ENCODE measurements at places on chromosomes 6 and 20. TPM values are rescaled to one million over a fixed set of nuclear protein-coding genes. Genes with fewer than 3 reads are reported as not detected.

The LY86 gene
- total RNA-seq = 6.5 TPM

The CST5 gene
- total RNA-seq = not detected

The CUTA gene
- 207 TPM for total RNA-seq

GRCh38 chr20:50192364-50193198 lies 2.0 kb downstream of the CEBPB start:
- peak; percentile 74 for DNase-seq
- H3K27me3 ChIP-seq = no peaks in the 10 kb centered on the region
- H3K4me3 ChIP-seq = peak overlapping the region; percentile 79
- peaks cover 30% of the 10 kb centered on the region for H3K4me1 ChIP-seq
- H3K27ac ChIP-seq = peak overlapping the region; percentile 99

DNA sequence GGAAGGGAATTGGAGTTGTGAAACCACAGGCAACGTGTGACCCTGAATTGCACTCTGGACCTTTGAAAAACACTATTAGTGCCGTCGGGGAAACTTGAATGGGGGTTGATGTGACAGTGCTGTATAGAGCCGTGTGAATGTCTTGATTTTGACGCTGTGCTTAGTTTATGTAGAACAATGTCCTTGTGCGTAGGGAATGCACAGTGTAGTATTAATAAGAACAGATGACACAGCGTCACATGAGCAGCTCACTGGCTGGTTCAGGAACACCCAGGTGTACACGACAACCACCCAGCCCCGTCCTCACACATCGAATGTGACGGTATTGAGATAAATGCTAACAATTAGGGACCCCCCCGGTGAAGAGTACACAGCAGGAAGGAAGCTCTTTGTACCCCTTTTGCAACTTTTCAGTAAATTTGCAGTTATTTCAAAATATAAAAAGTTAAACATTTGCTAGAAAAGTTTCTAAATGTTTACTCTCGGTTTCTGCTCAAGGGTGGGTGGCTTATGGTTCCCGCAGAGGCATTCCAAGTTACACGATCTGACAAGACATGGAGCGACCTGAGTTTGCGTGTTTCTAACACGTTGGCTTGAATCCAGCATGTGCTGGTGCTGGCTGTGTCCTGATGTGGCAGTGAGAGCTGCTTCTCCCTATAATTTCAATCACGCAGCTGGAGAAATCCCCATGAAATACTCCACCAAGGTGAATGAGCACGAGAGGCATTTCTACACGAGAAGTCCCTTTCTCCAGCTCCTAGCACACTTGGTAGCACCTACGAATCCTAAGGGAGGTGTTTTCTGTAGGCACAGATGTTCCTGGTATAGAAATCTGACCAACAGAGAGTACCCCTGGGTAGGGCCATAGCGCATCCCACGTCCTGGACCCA lies 208.0 kb upstream of the EXOC2 start:
- no peak overlapping the region for H3K27ac ChIP-seq
- peaks cover 22% of the 10 kb centered on the region for H3K4me1 ChIP-seq
- H3K4me3 ChIP-seq = peak overlapping the region; percentile 20
- H3K27me3 ChIP-seq = no peaks in the 10 kb centered on the region
- no peaks in the 10 kb centered on the region for H3K36me3 ChIP-seq

GRCh38 chr20:59718751-59719150 lies 114.4 kb downstream of the PHACTR3 start:
- no peaks in the 10 kb centered on the region for H3K36me3 ChIP-seq
- H3K27me3 ChIP-seq = no peaks in the 10 kb centered on the region
- no peak for DNase-seq
- H3K27ac ChIP-seq = no peak overlapping the region
- no peaks in the 10 kb centered on the region for H3K4me1 ChIP-seq
- H3K4me3 ChIP-seq = no peak overlapping the region

- no peak for DNase-seq
- no peak overlapping the region for H3K27ac ChIP-seq
- H3K4me3 ChIP-seq = no peak overlapping the region
- no peaks in the 10 kb centered on the region for H3K4me1 ChIP-seq
Observed at GRCh38 chr20:36629719-36630681, 16.0 kb downstream of the SLA2 start.

- H3K27me3 ChIP-seq = no peaks in the 10 kb centered on the region
- H3K4me1 ChIP-seq = no peaks in the 10 kb centered on the region
Observed at GRCh38 chr6:8114956-8115355, 12.6 kb upstream of the EEF1E1 start.

- DNase-seq = no peak
- no peak overlapping the region for H3K4me3 ChIP-seq
- H3K27me3 ChIP-seq = no peaks in the 10 kb centered on the region
- H3K27ac ChIP-seq = no peak overlapping the region
Observed at GRCh38 chr20:49385465-49385864, 97.0 kb downstream of the KCNB1 start.

- H3K27ac ChIP-seq = no peak overlapping the region
- DNase-seq = no peak
- H3K36me3 ChIP-seq = peaks cover under 1% of the 10 kb centered on the region
- H3K4me1 ChIP-seq = no peaks in the 10 kb centered on the region
- H3K4me3 ChIP-seq = no peak overlapping the region
Observed at GRCh38 chr20:34567892-34568865, 9.7 kb downstream of the MAP1LC3A start.

DNA sequence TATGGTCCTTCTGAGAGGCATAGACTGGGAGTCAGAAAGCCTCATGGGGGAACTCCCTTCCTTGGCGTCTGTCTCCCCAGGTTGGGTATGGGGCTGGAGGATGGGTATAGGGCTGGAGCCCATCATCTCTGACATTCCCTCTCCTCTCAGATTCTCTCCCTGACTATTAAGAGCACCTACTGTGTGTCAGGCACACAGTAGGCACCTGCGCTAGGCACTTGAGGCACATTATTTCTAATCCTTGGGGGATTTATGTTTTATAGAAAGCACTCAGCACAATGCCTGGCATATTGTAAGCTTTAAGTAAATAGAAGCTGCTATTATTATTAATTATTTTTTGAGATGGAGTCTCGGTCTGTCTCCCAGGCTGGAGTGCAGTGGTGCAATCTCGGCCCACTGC lies 76.3 kb downstream of the CD40 start:
- no peak for DNase-seq
- H3K27me3 ChIP-seq = no peaks in the 10 kb centered on the region
- H3K36me3 ChIP-seq = no peaks in the 10 kb centered on the region
- H3K27ac ChIP-seq = no peak overlapping the region
- H3K4me3 ChIP-seq = no peak overlapping the region
